ENCODE measurements at places on chromosomes 1 and 21. TPM values are rescaled to one million over a fixed set of nuclear protein-coding genes. Genes with fewer than 3 reads are reported as not detected.

Gene DIRAS3
- 4.2 TPM for total RNA-seq

Gene TSNAX
- total RNA-seq = 32.5 TPM

Gene ERI3
- 55.6 TPM for total RNA-seq

Gene NPHS2
- total RNA-seq = not detected

Gene PDZK1IP1
- not detected for total RNA-seq

Gene FMOD
- 2.2 TPM for total RNA-seq

Gene ZSCAN20
- 6.9 TPM for total RNA-seq

Gene KIRREL1
- 12.0 TPM for total RNA-seq

Gene TDRD5
- total RNA-seq = 1.2 TPM

Gene C1orf226
- total RNA-seq = 2.2 TPM

Gene RGS4
- total RNA-seq = 2.0 TPM

Gene KIF2C
- total RNA-seq = 2.2 TPM

Gene TEX38
- total RNA-seq = not detected

Gene OR10J1
- not detected for total RNA-seq

Gene ADAMTSL4
- 0.25 TPM for total RNA-seq
